ENCODE measurements at places on chromosomes 3 and 15. TPM values are rescaled to one million over a fixed set of nuclear protein-coding genes. Genes with fewer than 3 reads are reported as not detected.

Gene IQCF5
- not detected for total RNA-seq

Gene CFAP100
- total RNA-seq, result not detected

Gene SIDT1
- not detected for total RNA-seq

Gene DPH3
- total RNA-seq, result 33.4 TPM

Gene SERP1
- total RNA-seq, result 119 TPM

Gene GABRR3
- total RNA-seq, result not detected

Gene LRRC49
- total RNA-seq, result 25.2 TPM

Gene SPSB4
- total RNA-seq, result not detected

Gene ZMYND10
- total RNA-seq, result 0.81 TPM

Gene LRRIQ4
- 0.09 TPM for total RNA-seq

Gene TEX264
- 38.7 TPM for total RNA-seq

Gene MINAR1
- total RNA-seq, result 0.98 TPM

Gene HRG
- not detected for total RNA-seq

Gene GPR62
- total RNA-seq, result not detected

Gene PTH1R
- total RNA-seq, result not detected

Gene ECE2
- total RNA-seq, result not detected

Gene DPPA2
- total RNA-seq, result not detected

Gene CORO2B
- total RNA-seq, result 8.1 TPM

Gene DYNC1LI1
- 84.3 TPM for total RNA-seq

Gene CTXND1
- total RNA-seq, result not detected

Gene GABRA5
- total RNA-seq, result not detected

Gene UROC1
- total RNA-seq, result not detected

Gene SRGAP3
- 4.6 TPM for total RNA-seq

Gene RETNLB
- not detected for total RNA-seq
